ENCODE measurements at places on chromosomes 1 and 21.

DNA sequence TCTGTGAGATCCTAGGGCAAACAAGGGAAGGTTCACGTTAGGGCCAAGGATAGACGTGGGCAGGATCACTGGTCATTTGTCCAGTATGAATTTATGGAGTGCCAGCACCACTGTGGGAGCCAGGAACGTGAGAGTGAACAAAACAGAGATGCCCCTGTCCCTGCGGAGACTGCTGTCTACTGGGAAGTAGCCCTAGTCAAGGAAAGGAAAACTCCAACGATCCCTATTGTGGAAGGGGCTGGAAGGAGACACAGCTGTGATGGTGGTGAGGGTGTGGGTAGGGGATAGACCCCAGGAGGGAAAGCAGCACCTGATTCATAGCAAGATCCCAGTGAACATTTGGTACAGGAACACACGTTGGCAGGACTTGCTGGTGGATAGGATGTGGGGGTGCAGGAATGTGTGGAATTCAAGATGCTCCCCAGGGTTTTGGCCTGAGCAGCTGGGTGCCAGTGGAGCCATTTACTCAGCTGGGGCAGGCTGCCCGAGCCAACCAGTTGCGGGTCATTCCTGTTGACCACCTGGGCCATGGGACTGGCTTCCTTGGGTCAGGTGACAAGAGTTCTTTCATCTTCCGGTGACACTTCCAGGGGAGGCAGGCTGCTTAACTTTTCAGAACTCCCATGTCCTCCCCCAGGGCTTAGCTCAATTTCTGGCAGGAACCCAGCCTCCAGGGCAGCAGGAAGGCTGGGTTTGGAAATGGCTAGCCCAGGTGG is 1.2 kb upstream of the ATP13A2 start:
- DNase-seq = no peak

DNA sequence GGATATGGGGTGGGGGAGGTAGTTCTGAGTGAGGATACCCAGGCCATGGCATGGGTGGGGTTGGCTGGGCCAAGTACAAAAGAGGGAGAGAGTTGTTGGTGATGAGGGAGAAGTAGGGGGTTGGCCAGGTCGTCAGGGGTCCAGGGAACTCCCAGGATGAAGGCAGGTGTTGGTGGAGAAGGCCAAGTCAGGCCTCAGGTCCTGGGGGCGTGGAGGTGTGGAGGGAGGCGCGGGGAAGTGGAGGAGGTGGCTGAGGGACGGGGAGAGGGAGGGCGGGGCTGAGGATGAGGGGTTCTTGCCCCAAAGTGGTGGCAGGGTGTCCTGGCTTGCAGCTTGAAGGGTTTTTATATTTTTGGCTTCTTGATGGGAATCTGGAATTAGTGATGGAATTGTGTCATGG is 61.1 kb downstream of the FOXO6 start:
- DNase-seq = no peak

DNA sequence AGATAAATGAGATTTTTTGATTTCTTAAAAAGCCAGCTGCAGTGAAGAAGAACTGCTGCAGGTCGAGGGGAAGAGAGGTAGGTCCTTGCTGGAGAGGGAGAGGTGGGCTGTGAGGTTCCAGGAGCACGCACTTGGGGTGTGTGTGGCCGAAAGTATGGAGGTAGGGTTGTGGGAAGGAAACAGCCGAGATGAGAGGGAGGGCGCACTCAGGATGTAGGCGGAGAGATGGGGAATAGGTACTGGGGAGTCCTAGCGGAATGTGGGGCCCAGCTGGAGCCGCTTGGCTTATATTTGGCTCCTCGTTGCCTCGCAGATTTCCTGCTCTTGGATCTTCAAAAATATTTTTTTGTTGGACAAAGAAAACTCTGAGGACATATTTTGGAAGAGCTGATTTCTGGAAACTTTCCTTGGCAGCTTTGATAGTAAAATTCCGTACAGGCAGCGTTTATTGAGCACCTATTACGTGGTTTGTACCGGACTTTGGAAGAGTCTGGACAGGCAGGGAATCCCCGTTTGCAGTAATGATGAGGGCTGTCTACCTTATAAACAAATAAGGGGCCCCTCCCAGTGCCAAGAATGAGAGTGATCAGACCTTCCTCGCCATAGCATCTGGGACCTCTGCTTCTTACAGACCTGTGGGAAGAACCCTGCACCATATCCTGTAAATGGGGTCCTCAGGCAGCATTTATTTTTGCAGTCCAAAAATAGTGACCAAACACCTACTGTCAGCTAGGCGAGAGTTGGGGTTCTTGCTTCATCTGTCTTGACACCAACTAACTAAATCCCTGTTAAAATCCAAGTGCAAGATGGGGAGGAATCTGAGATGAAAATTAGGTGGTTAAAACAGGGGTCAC is 1.5 kb downstream of the LRRC8D start:
- DNase-seq = no peak

DNA sequence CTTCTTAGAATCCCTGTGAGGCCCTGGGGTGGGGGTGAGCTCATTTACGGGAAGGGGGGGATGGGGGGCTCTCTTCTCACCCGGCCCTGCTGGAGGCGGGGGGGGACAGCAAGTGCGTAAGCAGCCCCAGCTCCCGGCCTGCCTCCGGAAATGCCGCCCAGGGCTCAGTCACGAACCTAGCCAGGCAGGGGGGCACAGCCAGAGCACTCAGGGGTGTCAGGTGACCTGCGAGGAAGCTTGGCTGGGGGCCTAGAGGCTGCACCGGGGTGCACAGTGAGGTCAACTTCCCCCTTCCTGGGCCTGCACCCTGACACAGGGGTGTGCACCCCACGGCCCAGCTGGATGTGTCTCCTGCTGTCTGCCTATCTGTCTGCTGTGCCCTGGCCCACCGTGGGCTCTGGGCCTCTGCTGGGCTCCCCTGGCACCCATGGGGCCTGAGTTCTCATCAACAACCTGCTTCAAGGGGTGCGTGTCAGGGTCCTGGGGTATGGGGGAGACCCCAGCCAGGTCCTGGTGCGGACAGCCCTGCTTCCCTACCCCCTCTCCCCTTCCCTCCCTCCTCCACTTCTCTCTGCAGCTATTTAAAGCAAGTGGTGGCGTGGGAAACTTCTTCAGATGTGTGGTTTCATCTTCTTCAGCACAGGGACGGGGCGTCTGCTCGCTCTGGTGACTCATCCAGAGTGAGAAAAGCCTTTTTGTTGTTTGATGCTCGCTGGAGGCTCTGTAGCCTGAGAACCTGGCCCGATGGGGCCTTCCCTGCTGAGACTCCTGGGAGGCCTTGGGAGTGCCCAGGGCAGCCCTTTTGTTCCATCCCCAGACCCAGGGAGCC is 92.5 kb upstream of the RUNX3 start:
- DNase-seq = peak; percentile 22

DNA sequence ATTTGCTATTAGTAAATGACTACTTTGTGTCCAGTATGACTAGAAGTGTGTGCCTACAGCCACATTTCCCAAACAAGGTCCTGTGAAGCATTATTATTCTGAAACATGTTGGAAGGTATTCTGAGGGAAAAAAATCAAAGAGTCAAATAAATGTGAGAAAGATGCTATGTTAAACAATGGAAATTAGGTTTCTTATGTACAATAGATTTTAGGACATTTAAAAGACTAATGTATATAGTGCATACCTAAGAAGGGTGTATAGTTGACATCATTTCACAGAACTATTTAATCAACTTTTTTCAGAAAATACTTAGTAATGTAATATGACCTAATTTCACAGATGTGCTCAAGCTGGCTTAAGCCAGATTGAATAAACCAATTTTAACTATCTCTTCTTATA is 582.5 kb downstream of the USP25 start:
- DNase-seq = no peak

DNA sequence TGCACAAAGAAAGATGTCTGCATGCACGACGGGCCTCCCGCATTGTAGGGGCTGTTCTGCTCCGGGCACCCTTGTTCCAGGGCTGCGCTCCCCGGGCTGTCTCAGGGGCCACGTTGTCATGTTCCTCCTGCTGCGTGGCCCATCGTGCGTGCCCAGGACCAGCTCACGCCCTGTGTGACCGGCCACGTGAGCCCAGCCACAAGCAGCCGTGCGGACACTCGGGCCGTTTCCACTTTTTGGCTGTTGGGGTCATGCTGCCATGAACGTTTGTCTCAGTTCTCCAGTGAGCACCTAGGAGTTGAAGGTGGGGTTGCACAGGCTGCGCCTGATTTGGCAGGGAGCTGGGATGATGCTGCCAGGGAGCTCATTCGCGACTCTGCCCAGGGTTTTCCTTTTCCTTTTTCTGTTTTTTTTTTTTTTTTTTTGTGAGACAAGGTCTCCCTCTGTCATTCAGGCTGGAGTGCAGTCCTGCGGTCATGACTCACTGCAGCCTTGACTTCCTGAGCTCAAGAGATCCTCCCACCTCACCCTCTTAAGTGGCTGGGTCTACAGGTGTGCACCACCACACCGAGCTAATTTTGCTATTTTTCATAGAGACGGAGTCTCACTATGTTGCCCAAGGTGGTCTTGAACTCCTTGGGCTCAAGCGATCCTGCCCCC is 17.4 kb downstream of the PDXK start:
- no peak for DNase-seq

DNA sequence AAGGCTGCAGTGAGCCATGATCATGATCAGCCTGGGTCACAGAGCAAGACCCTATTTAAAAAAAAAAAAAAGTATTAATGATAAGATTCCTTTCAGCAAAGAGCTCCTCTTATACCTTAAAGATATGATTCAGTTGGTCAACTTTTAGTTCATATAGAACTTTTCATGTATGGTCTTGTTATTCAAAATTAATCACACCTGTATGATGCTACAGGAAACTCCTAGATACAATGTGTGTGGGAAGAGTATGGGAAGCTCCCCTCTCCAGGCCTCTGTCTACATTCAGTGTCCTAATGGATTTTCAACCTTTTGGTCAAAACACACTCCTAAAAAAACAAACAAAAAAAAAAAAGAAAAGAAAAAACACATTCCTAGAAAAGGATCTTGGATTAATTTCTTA is 17.1 kb downstream of the MR1 start:
- DNase-seq = no peak

- DNase-seq = no peak
Measured at GRCh38 chr21:20662514-20662913, 335.7 kb upstream of the NCAM2 start.

DNA sequence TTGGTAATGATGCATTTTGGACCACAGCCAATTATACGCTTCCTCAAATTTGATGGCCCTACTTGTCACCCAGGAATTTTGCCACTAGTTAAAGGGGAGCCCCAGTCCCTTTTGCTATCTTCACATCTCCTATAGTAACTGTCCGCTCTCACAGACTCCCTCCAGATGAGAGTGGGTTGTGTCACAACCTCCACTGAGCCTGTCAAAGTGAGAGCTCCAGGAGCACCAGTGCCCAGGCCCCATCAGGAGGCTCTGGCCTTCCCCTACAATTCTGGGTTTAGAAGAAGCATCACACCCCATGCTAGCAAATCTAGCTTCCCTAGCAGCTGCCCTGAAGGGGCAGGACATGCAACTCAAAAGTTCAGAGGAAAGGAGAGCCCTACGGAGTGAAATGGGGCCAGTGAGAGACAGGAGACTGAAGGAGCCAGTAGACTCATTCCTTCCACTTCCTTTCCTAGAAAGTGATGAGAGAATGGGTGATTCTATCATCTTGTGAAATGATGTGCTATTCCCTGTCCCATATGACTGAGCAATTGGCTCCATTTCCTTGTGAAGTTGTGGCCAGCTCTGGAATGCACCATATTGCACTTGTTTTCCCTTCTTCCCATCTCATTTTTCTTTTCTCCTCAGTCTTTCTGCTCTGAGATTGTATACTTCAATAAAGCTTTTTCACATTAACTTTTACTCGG is 541.3 kb downstream of the DPYD start:
- DNase-seq = no peak

GRCh38 chr1:24968941-24969585 is 39.0 kb upstream of the RUNX3 start:
- peak; percentile 41 for DNase-seq

- DNase-seq = peak; percentile 87
Measured at GRCh38 chr21:39314143-39315027, 953 bp upstream of the BRWD1 start.

GRCh38 chr1:19312782-19313635 is 883 bp downstream of the SLC66A1 start:
- DNase-seq = no peak

DNA sequence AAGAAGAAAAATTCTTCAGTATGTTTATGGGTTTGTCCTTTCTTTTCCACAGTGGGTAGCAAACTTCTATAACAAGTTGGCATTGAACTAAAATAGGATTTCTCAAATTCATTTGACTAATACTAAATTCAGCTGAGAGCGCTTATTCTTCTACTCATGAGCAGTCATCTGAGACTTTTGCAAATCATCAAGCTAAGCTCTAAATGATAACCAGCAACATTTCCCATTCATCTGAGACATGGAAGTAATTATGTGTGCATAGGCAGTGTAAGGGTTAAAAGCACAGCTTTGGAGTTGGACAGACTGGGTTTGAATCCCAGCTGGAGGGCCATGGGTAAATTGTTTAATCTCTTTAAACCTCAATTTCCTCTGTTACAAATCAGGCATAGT is 18.3 kb upstream of the CNR2 start:
- DNase-seq = no peak

DNA sequence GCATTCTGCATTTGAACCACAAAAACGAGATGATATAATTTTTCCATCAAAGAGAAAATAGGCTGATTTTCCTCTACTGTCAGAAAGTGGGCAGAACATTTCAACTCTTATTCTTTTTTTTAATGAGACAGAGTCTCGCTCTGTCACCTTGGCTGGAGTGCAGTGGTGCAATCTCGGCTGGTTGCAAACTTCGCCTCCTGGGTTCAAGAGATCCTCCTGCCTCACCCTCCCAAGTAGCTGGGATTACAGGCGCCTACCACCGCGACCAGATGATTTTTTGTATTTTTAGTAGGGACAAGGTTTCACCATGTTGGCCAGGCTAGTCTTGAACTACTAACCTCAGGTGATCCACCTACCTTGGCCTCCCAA is 11.6 kb downstream of the DSTYK start:
- no peak for DNase-seq

DNA sequence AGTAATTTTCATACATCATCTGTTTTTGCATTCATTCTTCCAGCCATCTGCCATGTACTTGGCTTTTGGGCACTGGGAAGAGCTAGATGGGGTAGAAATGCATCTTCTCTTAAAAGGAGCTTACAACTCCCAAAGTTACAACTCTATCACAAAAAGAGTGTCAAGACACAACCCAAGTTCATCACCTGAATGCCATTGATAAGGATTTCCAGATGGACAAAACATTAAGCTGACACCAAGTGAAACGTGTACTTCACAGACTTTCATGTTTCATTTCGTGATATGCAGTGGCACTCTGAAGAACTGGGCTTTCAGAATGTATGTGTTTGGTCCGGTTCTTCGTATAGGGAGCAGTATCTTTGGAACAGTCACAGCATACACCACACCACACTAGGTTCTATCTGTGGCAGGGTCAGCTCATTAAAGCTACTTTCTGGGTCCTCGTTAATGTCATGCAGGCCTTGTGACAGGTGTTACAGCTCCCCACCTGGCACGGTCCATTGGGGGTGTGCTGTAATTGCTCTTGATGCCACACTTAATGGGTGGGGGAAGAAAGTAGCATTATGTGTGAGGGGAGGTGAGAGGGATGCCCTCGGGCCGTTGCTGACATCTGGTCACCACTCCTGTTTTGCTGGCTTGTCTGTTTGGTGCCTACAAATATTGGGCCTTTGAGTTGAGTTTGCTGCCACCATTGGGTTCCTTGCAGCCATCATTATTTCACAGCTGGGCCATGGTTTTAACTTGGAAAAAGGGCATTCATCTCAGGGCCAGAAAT is 164.9 kb downstream of the NFIA start:
- no peak for DNase-seq

GRCh38 chr1:155255243-155256007 is at the start of gene ENTREP3:
TSS of gene ENTREP3 (minus strand) at chr1:155255483. CDS start at chr1:155254877, 606 bp downstream.
- peak; percentile 96 for DNase-seq

GRCh38 chr1:46333300-46334029 is 7.1 kb upstream of the NSUN4 start:
- no peak for DNase-seq

- DNase-seq = peak; percentile 86
Measured at GRCh38 chr1:153536012-153536670, 350 bp upstream of the S100A6 start.

Measured in kidney (tissue), 22 donors.